GM23248 (cell line): ENCODE measurements at places on chromosomes 12 and 14.

DNA sequence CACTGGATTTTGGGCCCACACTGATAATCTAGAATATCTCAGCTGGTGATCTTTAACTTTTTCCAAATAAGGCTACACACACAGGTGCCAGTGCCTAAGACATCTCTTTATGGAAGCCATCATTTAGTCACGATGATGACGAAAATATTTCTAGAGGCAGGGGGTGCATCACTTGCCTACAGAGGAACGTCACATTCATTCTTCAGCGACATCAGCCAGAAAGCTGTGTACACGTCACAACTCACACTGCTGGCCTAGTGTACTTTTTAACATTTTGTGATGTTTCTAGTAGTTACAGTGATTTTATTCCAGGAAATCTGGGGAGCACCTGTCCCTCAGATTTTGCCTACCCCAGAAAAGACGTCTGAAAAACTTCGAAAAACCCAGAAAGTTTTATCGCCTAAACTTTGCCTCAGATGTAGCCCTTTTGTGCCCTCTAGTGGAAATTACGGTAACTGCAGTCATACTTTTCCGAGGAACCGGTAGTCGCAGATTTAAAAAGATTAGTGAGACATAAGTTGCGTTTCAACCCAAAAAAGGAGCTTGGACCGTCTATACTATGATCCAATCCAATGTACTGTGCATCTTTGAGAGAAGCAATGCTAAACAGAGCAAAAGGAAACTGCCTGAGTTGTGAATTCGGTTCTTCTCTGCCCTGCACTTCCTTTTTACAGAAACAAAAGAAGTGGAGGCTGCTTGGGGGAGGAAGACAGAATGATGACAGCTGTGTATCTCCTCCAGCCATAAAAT is 64.3 kb upstream of the STON2 start:
- DNase-seq: peak; percentile 62

- DNase-seq: peak; percentile 98
Observed at GRCh38 chr12:12891080-12891880, at the start of gene GPRC5A. TSS of gene GPRC5A (plus strand) at chr12:12891562. CDS start at chr12:12908250, 16,688 bp downstream.

DNA sequence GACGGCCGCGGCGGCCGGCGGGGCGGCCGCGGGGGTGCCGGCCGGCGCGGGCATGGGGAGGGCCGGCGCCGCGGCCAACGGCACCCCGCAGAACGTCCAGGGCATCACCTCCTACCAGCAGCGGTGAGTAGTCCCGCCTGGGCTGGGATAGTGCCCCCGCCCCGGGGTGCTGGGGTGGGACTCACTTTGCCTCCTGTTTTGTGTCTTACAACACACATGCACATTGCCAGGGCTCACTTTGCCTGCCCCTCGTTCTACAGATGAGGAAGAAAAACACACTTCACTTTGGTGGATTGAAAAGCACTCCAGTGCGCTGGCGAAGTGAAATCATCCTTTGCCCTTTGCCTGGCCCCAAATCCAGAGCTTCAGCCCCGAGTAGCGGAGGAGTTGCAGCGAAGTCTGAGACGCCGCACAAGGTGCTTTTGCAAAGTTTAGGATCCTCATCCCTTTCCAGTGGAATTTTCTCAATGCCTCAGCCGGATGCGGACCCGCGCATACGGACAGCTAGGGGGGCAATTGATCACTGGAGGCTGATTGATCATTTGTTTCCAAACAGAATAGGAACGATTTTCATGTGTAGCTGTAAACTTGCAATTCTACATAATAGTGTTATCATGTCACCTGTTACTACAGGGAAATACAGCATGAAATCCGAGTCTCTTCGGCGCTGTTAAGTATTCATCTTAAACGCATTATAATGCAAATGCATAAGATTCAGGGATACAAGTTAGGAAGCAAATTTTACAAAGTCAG is 3.6 kb upstream of the NPAS3 start:
- peak; percentile 25 for DNase-seq

DNA sequence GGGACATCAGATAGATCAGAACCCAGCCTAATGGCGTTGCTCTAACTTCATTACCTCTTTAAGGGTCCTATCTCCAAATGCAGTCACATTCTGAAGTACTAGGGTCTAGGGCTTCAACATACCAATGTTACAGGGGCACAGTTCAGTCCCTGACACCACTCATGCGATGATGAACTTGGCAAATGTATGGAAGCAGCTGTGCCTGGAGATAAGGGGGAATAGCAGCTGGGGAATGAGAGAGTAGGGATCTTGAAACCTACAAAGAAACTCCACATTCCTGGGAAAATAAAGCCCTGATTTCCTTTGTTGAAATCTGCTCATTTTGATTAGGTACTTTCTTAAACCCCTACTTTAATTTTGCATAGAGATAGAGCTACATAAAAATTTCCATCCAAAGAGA is 20.5 kb upstream of the TMCC3 start:
- DNase-seq: no peak

- peak; percentile 15 for DNase-seq
Observed at GRCh38 chr12:56046027-56046780, 4.5 kb downstream of the RPS26 start.

DNA sequence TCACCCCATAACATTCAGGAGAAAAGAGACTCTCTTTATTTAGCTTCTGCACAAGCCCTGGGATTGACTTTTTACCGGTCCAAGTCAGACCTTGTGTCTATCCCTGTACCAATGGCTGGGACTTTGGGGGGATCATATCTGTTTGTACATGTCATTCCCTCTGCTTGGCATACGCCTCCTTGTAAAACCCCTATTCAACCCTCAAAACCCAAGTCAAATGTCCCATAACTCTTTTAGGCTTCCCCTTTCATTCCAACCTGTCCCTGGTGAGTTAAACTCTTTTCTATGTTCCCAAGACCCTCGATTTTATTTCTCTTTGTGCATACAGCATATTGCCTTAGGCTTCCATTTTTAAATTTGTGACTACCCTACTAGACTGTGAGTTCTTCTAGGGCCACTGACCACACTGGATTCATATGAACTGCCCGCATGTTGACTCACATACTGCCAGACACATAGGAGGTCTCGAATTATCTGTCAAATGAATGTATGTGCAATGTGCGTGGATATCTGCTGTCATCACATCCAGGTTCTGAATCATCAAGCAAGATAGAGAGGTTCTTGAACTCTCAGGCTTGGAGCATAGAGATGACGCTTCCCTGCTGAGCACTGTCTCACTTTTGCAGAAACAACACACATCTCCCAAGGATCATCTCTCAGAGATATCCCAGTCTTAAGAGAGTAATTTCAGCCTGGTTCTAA is 548.6 kb upstream of the TBX3 start:
- DNase-seq: peak; percentile 88

DNA sequence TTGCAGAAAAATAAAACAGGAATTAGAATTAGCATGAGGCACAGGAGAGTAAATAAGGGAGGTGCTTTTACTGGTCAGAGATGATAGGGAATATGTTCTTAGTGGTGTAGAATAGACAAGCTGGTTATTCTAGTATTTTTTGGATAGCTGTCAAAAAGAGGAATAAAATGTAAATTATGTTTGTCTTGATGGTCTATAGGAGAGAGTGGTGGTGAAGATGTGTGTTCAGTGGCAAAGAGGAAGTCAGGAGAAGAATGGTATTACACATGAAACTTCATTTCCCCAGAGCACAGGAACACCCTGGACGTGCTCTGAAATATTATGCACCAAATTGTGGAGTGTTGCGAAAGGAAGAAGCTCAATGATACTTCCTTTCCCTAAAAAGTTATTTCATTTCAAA is 27.8 kb downstream of the MUCL1 start:
- no peak for DNase-seq

- DNase-seq: no peak
Observed at GRCh38 chr14:51210594-51210993, 29.5 kb upstream of the TMX1 start.

- DNase-seq: no peak
Observed at GRCh38 chr14:102256716-102257115, 48.2 kb downstream of the MOK start.

DNA sequence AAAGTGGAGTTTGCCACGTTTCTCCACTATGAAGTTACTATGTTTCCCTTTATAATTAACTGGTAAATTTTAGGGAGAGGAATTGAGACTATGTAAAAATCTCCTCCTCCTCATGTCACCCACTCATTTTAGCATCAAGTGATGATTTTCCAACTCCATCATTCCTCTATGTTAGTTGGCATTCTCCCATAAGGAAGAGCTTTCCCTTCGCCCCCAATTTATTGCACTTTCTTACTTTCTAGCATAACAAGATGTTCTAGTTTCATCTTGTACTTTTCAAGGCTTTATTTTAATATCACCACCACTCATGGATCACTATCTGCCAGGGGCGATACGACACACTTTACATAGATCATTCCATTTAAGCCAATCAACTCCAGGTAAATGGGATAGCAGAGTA is 97.1 kb downstream of the RPS6KA5 start:
- DNase-seq: no peak

DNA sequence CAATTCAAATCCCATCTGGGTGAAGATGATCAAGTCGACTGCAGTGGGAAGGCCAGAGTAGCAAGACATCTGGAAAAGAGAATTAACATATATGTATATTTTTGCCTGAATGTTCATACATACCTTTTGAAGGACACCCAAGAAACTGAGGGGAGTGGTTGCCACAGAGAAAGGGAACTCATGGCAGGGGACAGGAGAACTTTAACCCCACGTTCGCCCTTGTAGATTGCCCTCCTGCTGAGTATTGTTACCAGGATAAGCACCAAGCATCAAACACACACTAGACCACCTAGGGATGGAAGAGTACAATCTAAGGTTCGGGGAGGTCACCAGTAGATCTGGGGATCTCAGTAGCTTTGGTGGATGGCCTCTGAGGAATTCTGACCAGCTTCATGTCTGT is 9.7 kb downstream of the KRT1 start:
- no peak for DNase-seq

- peak; percentile 95 for DNase-seq
Observed at GRCh38 chr12:15700595-15700994, 88.6 kb downstream of the EPS8 start.

- DNase-seq: peak; percentile 74
Observed at GRCh38 chr12:663293-663871, at the start of gene NINJ2. TSS of gene NINJ2 (minus strand) at chr12:663445. CDS start at chr12:663360, 85 bp downstream.
